ENCODE measurements at places on chromosomes 4 and X.

DNA sequence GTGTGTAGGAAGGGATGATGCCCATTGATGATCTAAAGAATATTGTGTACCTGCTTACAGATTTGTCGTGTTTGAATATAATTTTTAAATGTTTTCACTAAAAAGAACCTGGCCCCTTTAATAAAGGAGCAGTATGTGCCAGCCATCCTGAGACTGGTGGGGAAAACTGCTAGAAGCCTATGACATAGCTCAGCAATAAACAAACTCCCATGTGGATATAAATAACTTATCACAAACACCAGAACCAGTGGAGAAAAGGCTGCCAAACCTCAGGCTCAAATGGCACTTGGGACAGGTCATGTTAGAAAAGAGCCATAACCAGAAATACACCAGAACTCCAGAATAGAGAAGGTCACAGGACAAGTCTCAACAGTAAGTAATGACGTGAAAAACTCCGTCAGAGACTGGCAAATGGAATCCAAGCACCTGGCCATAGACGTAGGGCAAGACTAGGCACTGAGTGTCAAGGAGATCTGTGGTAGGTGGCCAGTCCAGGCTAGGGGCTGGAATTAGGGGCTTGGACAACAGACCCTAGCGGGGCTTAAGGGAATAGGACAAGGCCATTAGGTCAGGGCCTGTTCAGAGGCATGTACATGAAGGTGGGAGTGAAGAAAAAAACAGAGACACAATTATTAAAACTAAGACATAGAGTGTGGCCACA lies 11.7 kb upstream of the QRFPR start:
- no peak overlapping the region for H3K4me3 ChIP-seq
- no peak for DNase-seq
- no peak overlapping the region for H3K27ac ChIP-seq

- no peak for DNase-seq
- peak overlapping the region; percentile 61 for H3K4me3 ChIP-seq
- no peaks in the 10 kb centered on the region for H3K36me3 ChIP-seq
Observed at GRCh38 chr4:101791182-101791558, 640 bp downstream of the BANK1 start.

DNA sequence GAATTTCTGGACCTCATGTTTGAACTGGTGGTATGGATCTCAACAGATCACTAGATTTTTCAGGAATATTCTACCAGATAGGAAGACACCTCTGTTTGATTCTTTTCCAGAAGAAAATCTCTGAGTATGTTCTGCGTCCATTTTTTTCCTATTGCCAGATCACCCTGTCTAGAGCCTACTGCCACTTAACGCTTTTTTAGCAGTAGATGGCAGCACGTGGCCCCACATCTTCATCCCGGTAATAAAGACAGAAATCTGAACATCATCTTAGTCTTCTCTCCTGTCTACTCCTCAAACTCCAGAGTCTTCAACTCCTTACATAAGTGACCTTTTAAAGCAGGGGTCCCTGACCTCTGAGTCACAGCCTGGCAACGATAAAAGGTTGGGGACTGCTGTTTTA lies 184.7 kb downstream of the TMA16 start:
- H3K27ac ChIP-seq, result no peak overlapping the region
- H3K36me3 ChIP-seq, result no peaks in the 10 kb centered on the region
- no peak for DNase-seq

DNA sequence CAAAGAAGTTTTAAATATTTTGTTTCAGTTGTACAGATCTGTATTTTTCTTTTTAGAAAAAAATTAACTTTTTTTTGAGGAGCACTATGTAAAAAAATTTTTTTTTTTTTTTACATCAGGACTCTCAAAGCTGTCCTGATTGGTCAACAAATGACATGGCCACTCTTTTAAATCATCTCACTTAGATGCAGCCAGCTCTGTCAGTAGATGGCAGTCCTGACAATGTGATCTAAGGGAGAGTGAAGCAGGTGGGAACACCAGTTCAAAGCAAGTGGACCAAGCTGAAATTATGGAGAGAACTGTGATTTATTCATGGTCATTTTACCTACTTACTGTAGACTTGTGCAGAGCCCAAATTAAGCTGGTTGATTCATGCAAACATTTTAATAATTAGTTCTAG lies 174.7 kb upstream of the GPRIN3 start:
- DNase-seq, result no peak
- H3K4me3 ChIP-seq, result no peak overlapping the region
- H3K36me3 ChIP-seq, result no peaks in the 10 kb centered on the region
- H3K27me3 ChIP-seq, result no peaks in the 10 kb centered on the region

DNA sequence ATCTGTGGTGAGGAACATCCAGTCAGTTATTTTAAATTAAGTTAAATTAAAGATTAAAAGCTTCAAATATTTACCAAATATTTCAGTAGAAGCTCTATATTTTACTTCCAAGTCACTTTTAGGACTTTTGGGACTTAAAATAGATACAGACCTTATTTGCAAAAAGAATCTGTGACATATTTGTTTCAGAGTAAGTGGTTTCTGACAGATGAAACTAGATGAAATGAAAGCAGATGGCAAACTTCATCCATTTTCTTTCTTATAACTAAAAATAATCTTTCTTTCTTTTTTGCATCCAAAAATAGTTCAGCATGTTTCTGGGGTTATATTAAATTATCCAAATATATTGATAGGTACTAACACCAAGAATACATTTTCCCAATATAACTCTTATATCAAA lies 6.6 kb upstream of the UTP3 start:
- H3K36me3 ChIP-seq, result no peaks in the 10 kb centered on the region
- H3K27me3 ChIP-seq, result no peaks in the 10 kb centered on the region
- no peak for DNase-seq
- no peak overlapping the region for H3K27ac ChIP-seq
- no peak overlapping the region for H3K4me3 ChIP-seq
- no peaks in the 10 kb centered on the region for H3K4me1 ChIP-seq

DNA sequence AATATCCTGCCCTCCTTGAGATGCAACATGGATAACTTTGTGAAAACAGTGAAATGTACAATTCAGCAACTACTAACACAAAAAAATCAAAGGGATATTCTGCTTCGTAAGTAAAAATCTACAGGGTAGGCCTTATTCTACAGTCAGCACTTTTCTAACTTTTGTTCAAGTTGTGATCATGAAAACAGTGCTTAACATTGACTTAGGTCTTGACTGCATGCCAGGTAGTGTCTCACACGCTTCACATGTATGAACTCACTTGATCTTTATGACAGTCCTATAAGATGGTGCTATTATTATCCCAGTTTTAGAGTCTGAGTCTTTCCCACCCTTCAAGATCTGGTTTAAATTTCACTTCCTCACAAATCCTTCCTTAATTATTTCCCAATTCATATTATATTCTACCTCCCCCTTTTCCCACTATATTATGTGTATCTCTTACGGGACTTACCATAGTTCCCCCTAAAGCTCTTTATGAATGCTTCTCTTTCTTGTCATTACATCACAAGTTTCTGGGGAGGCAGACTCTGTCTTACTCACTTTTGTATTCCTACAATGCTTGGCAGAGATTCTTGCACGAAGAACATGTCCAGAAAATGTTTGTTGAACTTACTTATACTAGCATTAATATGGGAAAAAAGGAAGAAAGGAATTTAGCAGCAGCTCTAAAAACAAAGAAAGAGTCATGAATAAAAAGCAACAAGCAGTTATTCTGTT lies 179.8 kb downstream of the SCFD2 start:
- H3K27ac ChIP-seq, result no peak overlapping the region
- peaks cover 7% of the 10 kb centered on the region for H3K4me1 ChIP-seq
- H3K27me3 ChIP-seq, result no peaks in the 10 kb centered on the region
- no peak overlapping the region for H3K4me3 ChIP-seq
- DNase-seq, result no peak

GRCh38 chr4:54929459-54929858 lies 195.9 kb downstream of the KDR start:
- no peaks in the 10 kb centered on the region for H3K27me3 ChIP-seq
- no peak overlapping the region for H3K27ac ChIP-seq
- no peak for DNase-seq
- no peaks in the 10 kb centered on the region for H3K36me3 ChIP-seq
- H3K4me1 ChIP-seq, result no peaks in the 10 kb centered on the region

DNA sequence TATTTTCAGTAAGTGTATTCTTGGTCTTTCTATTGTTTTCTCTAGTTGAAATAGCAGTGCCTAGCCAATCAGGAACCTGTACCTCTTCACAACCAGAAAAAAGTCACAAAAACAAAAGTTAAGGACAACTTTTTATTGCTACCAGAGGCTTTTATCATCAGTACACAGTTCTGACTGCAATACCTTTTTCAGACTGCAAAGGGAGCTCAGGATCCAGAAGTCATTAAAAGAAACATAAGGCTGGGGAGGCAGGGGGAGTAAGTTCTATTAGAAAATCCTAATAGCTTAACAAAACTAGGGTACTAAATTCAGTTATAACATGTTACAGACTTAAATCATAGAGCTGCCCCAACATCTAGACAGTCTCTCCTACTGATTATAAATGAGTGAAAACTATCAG lies 28.8 kb downstream of the CCNI start:
- H3K27ac ChIP-seq, result no peak overlapping the region
- no peak for DNase-seq
- H3K4me3 ChIP-seq, result no peak overlapping the region
- no peaks in the 10 kb centered on the region for H3K4me1 ChIP-seq
- H3K27me3 ChIP-seq, result no peaks in the 10 kb centered on the region

DNA sequence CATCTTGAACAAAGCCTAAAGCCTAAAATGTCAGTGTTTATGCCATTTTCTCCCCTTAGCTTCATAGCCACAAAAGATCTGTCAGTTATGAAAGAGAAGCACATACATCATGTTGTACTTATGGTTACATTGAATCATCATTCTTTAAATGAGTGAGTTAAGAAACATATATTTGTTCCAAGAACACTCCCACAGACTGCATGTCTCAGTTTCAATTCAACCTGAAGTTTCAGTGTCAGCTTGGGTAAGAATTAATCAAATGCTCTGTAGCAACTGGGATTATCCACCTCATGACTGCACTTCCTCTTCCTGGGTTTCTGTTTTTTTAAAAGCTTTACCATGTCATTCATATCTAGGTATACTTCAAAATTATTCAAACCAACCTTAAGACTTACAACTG lies 3.9 kb upstream of the TMPRSS11B start:
- no peaks in the 10 kb centered on the region for H3K27me3 ChIP-seq
- DNase-seq, result no peak
- no peaks in the 10 kb centered on the region for H3K36me3 ChIP-seq
- H3K4me3 ChIP-seq, result no peak overlapping the region
- H3K4me1 ChIP-seq, result no peaks in the 10 kb centered on the region

DNA sequence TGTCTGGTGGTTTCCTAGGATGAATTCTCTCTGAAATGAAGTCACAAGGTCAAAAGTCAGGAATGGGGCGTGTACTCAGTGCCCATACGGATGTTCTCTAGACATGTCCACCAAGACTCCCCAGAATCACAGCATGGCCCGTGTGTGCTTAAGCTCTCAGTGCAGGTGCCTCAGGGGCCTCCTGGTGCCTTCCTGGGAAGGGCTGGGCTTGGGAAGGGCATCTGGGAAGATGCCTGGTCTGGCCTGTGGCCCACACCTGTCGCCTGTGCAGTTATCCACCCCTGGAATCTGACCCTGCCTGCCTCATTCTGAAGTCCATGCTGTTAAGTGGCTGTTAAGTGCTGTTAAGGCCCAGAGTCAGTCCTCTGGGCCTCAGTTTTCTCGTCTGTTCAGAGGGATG lies 31.2 kb downstream of the SORCS2 start:
- peaks cover 3% of the 10 kb centered on the region for H3K4me1 ChIP-seq
- no peaks in the 10 kb centered on the region for H3K27me3 ChIP-seq
- no peak overlapping the region for H3K4me3 ChIP-seq
- no peak overlapping the region for H3K27ac ChIP-seq
- no peaks in the 10 kb centered on the region for H3K36me3 ChIP-seq

GRCh38 chr4:153485860-153486259 lies 19.7 kb downstream of the TMEM131L start:
- H3K27ac ChIP-seq, result no peak overlapping the region
- H3K4me1 ChIP-seq, result peaks cover 20% of the 10 kb centered on the region
- no peak overlapping the region for H3K4me3 ChIP-seq
- no peaks in the 10 kb centered on the region for H3K36me3 ChIP-seq

DNA sequence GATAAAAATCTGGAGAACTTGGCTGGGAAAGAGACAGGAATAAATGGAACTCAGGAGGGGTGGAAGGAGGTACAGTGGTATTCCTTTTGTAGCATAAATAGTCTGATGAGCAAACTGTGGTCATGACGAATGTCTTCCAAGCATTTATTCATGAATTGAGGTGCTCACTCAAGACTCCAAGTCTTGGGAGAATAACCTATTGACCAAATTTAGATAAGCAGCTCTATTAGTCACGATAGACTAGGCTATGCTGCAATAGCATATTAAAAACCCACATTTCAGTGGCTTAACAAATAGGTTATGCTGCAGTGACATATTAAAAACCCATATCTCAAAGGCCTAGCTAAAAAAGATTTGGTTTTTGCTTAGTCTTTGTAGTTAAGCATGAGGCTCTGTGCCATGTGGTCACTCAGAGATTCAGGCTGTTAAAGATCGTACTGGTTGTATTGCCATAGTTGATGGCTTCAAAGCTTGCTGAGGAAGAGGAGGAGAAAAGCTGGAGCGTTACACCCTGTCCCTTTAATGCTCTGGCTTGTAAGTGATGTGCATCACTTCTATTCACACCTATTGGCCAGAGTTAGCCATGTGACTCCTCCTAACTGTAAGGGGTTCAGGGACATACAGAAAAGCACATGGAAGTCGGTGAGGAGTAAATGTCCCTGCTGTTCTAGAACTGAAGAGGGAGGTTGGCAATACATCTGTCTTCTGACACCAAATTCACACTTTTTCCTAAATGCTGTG lies 24.5 kb upstream of the CCDC149 start:
- no peaks in the 10 kb centered on the region for H3K36me3 ChIP-seq
- no peak for DNase-seq
- H3K27ac ChIP-seq, result no peak overlapping the region
- H3K4me3 ChIP-seq, result no peak overlapping the region
- no peaks in the 10 kb centered on the region for H3K27me3 ChIP-seq
- H3K4me1 ChIP-seq, result no peaks in the 10 kb centered on the region

GRCh38 chr4:47837094-47837907 lies 566 bp downstream of the CORIN start:
- no peaks in the 10 kb centered on the region for H3K36me3 ChIP-seq
- H3K27ac ChIP-seq, result no peak overlapping the region
- peak overlapping the region; percentile 21 for H3K4me3 ChIP-seq
- peaks cover 35% of the 10 kb centered on the region for H3K4me1 ChIP-seq
- H3K27me3 ChIP-seq, result no peaks in the 10 kb centered on the region
- no peak for DNase-seq

DNA sequence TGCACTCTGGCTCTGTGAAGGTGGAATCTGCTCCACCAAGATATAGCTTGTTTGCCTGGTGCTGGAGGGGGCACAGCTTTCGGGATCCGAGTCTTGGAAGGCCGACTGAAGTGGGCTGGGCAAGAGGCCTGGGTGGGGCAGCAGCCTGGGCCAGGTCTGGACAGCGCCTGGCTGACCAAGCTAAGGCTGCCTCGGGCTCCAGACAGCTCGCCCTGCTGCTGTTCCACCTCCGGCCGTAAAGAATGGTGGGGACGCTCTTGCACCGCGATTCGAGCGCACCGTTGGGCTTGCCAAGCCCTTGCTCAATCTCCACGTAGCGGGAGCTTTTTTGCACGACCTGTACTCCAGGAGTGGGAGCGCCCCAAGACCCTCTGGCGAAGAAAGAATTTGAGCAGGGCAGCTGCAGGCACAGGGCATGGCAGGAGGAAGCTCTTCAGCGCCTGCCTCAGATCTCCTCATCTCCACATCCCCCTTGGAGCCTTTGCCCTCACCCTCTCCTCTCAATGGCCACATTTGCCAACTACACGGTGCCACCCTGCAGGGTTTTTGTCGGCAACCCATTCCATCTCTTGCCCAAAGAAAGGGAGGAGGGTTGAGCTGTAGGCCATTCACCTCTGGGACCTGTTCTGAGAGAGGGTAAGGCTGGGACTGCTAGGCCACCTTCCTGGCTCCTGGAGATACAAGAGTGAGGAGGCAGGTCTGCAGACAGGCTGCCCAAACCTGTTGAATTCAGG lies 18.9 kb downstream of the CNGA2 start:
- no peaks in the 10 kb centered on the region for H3K36me3 ChIP-seq
- H3K4me1 ChIP-seq, result no peaks in the 10 kb centered on the region
- no peak overlapping the region for H3K4me3 ChIP-seq
- H3K27ac ChIP-seq, result no peak overlapping the region
